ENCODE measurements at places on chromosomes 6 and 20.

- DNase-seq = peak; percentile 28
These were observed 109.9 kb upstream of the THBS2 start for GRCh38 chr6:169363590-169363989.

DNA sequence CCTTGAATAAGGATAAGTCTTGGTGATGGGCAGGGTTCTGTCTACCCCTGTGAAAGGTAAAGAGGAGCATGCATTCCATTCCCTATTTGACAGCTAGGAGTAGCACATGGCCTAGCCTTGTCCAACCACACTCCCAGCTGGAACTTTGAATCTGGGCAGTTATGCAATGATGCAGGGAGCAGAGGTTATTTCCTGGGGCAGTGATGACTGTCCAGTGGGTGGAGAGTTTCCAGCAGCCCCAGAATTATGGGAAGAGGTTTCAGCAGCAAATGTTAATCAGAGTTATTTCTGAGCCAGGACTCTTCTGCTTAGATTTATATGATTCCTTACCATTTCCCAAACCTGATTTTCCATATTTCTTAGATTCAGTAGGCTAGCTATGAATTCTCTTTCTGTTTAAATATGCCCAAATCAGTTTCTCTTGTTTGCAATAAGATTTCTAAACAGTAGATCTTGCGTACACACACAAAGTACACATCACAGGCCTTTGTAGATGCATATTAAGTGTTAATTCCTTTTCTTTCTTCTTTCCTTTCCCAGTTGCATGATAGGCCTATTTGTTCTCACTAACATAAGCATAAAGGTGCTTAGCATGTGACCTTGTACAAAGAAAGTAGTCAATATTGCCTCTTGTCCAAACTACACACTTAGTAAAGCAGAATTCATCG, 17.3 kb upstream of the TXLNB start:
- peak; percentile 83 for DNase-seq

GRCh38 chr6:157561414-157561790, 180.4 kb downstream of the ZDHHC14 start:
- no peak for DNase-seq

DNA sequence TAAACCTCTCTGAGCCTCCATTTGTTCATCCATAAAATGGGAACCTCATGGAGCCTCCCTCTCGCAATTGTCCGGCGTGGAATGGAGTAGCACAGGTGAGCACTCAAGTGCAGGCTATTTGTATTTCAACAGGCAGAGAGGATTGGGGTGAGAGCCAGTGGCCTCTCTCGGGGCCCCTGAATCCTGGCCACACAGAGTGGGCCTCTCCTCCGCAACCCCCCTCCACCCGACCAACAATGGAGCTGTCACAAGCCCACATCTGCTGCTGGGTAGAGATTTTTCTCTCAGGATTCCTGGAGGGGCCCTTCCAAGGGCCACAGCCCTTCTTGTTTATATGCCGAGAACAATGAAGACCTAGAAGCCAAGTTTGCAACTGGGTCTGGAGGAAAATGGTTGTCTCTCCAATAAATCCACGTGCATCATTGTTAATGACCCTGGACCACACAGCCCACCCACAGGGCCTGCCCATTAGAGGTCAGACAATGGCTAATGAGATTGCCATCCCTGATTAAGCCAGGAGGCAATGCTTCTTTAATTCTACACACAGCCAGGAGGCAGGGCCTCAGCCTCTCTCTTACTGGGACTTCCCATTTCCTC, 233.0 kb downstream of the ANKRD60 start:
- no peak for DNase-seq

- no peak for DNase-seq
These were observed 8.7 kb upstream of the RPS21 start for GRCh38 chr20:62378215-62378614.

- DNase-seq = peak; percentile 79
These were observed 62.0 kb upstream of the HFE start for GRCh38 chr6:26025047-26025893.

DNA sequence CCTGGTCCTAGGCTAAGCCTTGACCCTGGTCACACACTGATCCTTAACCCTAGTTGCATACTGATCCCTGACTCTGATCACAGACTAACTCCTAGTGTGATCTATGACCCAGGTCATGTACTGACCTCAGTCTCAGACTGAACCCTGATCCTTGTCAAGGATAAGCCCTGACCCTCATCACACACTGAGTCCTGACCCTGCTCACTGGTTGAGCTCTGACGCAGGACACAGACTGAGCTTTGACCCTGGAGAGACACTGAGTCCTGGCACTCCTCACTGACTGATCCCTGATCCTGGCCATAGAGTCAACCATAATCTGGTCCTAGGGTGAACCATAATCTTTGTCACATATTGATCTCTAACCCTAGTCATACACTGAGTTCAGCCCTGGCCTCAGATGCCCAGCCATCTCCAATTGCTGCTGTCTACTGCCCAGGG, 37.9 kb downstream of the KCNB1 start:
- no peak for DNase-seq

GRCh38 chr6:82362878-82363427, 664 bp upstream of the TPBG start:
- DNase-seq = peak; percentile 81

GRCh38 chr6:37535759-37536490, 36.2 kb upstream of the CCDC167 start:
- DNase-seq = no peak

GRCh38 chr6:154251116-154251515, 105.5 kb downstream of the IPCEF1 start:
- no peak for DNase-seq

- DNase-seq = peak; percentile 86
These were observed 13.2 kb upstream of the TFB1M start for GRCh38 chr6:155327326-155328073.

DNA sequence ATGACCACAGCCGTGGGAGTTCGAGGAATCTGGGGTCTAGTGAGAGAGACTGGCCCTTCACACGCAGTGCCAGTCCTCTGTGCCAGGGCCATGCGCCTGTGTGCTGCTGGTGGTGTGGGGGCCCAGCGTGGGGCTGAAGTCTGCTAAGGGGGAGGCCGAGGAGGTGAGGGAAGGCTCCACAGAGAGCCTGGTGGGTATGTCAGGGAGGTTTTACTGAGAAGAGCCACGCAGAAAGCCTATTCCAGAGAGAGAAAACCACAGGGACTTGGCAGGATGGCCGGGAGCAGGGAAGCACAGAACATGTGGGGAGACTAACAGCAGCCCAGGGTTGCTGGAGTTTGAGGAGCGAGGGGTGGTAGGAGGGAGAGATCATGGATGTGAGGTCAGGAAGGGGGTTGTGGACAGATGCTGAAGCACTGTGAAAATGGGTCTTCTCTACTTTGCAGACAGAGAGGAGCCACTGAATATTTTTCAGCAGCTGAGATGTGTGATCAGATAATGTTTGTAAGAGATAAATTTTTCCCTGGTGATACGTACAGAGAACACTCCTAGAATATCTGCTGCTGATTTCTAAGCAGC, 35.3 kb downstream of the DUSP22 start:
- DNase-seq = peak; percentile 33

DNA sequence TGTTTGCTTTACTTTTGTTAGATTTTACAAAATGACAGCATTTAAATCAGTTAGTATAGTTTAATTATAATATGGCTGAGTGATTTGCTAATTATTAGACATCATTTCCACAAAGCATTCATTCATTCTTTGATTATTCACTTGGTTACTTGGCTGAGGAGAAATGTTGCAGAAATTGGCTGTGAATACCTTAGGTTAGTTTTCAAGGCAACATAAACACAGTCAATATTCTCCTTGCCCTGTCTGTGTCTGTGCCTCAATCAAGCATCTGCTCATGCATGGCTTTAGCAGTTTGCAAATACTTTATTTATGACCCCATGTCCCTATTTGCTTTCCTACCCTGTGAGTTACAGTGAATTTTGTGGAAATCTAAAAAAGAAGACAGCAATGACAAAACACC, 718.3 kb downstream of the EPM2A start:
- no peak for DNase-seq

GRCh38 chr6:105591053-105591452, 188.2 kb upstream of the PREP start:
- peak; percentile 15 for DNase-seq

DNA sequence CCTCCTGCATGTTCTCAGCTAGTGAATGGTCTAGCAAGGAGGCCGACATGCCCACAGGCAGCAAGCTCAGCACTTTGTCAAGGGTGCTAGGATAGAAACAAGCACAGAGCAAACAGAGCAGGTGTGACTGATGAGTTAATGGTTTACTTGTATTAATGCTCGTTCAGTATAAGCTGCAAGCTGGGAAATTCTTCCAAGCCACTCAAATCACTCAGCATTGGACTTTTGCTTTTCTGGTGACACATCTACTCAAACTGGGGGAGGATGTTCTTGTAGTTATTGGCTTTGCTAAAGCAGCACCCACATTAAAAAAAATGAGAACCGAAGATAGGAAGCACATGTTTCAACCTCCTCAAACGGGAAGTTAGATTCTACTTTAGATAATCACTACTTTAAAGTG, 43.1 kb upstream of the NEDD9 start:
- DNase-seq = no peak

DNA sequence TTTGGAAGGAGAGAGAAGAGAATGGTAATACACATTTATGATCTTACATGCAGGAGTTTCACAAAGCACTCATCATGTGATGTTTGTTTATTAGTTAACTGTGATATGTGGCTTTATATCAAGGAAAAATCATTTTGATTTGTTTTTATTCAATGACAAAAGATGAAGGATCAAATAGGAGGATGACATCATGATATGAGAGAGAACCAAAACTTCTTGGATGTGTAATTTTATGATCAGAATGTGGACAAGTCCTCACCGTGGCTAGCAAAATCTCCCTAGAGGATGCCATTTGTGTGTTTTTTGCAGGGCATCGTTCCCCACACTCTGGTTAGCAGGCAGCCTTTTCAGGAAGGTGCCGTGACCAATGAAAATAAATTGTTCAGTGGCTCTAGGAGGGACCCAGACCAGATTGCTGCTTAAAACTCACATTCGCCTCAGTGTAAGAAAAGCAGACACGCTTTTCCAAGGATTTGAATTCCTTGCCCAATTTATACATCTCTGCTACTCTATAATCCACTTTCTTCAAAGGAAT, 552.7 kb downstream of the NKAIN2 start:
- no peak for DNase-seq

- no peak for DNase-seq
These were observed 132.9 kb downstream of the ZDHHC14 start for GRCh38 chr6:157513619-157514485.

DNA sequence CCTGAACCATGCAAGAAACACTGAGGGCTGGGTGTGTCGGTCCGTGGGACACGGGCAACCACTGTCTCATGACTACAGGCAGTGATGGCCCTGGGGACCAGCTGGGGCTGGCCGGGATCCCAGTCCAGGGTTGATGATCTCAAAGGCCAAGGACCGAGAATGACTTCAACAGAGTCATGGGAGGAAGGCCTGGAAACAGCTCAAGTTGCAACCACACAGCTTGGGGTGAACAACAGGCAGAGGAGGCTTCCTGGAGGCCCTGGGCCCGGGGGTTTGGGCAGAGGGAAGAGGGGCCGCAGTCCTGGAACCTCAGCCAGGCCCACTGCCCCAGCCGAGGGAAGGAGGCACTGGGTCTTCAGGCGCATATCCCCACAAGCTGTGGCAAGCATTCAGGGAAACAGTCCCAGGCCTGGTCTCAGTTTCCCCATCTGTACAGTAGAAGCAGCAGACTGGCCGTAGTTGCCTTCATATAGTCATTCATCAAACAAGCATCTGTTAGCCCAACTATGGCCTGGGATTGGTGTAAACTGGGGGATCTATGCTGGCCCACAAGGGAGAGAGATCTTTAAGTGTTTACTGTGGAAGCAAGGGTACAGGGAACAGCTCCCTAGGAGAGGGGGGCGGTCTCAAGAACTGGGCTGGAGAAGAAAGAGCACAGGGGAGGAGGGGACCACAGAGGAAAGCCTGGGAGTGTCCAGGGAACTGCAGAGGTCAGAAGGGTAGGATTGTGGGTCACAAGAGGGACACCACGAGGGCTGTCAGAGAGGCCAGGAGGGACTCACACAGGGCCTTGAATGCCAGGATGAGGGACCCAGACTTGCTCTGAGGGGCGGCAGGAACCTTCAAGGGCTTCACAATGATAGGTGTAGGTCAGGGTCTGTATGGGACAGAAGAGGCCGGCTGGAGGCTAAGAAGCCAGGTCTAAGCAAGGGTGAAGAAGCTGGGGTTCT, 2.1 kb downstream of the MYL9 start:
- peak; percentile 93 for DNase-seq

DNA sequence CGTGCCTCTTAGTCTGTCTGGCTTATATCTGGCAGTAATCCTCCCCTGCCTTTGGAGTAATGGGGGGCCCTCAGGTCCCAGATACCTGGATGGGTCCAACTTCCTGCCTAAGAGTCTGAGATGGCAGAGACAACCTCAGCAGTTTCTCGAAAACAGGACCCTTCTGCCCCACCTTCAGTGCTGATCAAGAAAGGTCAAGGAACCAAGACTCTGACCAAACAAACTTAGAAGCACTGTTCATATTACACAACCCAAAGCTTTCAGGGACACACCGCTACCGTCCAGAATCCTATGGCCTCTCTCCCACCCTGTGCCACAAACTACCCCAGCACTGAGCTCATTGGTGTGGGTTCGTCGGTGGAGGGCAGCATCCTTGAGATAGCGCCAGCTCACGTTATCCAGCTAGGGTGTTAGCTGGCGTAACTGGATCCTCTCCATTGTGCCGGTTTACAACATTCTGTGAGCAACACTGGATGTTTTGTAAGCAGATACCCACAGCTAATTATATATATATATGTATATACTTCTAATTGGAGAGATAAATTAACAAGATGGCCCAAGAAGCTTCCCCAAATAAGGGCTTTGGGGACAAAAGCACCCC, 7.6 kb upstream of the TMC2 start:
- DNase-seq = peak; percentile 15

DNA sequence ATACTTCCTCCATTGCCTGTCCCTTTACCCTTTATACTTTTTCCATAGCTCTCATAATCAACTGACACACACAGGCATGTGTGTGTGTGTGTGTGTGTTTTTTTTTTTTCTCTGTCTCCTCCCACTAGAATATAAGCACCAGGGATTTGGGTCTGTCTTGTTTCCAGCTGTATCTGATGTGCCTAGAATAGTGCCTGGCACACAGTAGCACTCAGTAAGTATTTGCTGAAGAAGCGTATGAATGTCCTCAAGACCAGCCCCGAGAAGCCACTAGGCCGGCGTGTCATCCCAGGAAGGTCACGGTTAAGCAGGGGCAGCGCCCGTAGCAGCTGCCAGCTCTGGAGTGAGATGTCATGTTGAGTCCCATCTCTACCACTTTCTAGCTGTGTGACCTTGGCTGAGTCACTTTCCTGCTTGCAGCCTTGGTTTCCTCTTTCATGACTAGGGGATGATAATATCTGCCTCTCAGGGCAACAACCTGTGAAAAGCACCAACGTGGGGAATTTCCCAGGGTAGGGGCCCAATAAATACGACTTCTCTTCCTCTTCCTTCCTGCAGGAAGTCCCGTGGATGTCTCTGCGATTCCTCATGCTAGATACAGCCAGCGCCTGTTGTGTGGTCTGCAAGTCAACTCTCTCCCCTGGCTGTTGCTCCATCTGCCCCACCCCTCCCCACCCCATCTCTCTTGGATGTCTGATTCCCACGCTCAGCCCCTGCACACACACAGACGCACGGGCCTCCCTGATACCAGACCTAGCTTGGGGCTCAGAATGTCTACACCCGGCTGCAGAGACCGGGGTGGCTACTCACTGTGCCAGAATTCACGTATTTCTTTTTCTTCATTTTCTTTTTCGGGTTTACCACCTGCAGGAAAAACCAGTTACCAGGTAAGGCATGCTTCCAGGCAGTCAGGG, 58.1 kb downstream of the RAB44 start:
- DNase-seq = peak; percentile 77

GRCh38 chr6:31041372-31041974, 31.2 kb downstream of the MUC22 start:
- no peak for DNase-seq

- peak; percentile 40 for DNase-seq
These were observed 39.7 kb upstream of the ATXN1 start for GRCh38 chr6:16800942-16801341.

GRCh38 chr20:43843096-43843964, 71.3 kb upstream of the TOX2 start:
- DNase-seq = peak; percentile 83

All from cardiac fibroblast (primary cell).